Epithelial cell of alveolus of lung (primary cell): ENCODE measurements at places on chromosomes 1 and 21. TPM values are rescaled to one million over a fixed set of nuclear protein-coding genes. Genes with fewer than 3 reads are reported as not detected.

CREG1 gene
- 37.8 and 109 TPM in 2 replicates for total RNA-seq

CFHR5 gene
- total RNA-seq: not detected in 2 replicates

CDCA8 gene
- total RNA-seq: 6.2 and 17.8 TPM in 2 replicates

DNM3 gene
- 0.91 and 1.6 TPM in 2 replicates for total RNA-seq

PROX1 gene
- total RNA-seq: under 0.01 and 0.32 TPM in 2 replicates

HES5 gene
- not detected in 2 replicates for total RNA-seq

THEM5 gene
- not detected in 2 replicates for total RNA-seq

FAM177B gene
- not detected in 2 replicates for total RNA-seq

C8A gene
- not detected in 2 replicates for total RNA-seq

AKR7A2 gene
- total RNA-seq: 129 and 179 TPM in 2 replicates

VASH2 gene
- total RNA-seq: 3.5 and 6.8 TPM in 2 replicates

LCE2B gene
- not detected in 2 replicates for total RNA-seq

PRKCZ gene
- 0.64 and 3.2 TPM in 2 replicates for total RNA-seq

PERM1 gene
- not detected in 2 replicates for total RNA-seq

MATN1 gene
- under 0.01 TPM in 1 of 2 replicates, not detected in the other for total RNA-seq

CD46 gene
- total RNA-seq: 72.5 and 95.0 TPM in 2 replicates

ARPC5 gene
- 90.4 and 215 TPM in 2 replicates for total RNA-seq

PCBP3 gene
- 0.65 and 16.0 TPM in 2 replicates for total RNA-seq

UBXN10 gene
- under 0.01 and 0.13 TPM in 2 replicates for total RNA-seq

SYNC gene
- total RNA-seq: 2.4 and 5.2 TPM in 2 replicates

MARK1 gene
- total RNA-seq: 1.8 and 23.8 TPM in 2 replicates

AIM2 gene
- total RNA-seq: 0.13 TPM in 1 of 2 replicates, not detected in the other

PLA2G2A gene
- total RNA-seq: not detected in 2 replicates

RGSL1 gene
- total RNA-seq: not detected in 2 replicates

PHTF1 gene
- total RNA-seq: 21.6 and 28.4 TPM in 2 replicates

SPRR2F gene
- total RNA-seq: not detected in 2 replicates

MYCL gene
- total RNA-seq: 0.32 and 0.52 TPM in 2 replicates
